ENCODE measurements at places on chromosomes 4 and X.

DNA sequence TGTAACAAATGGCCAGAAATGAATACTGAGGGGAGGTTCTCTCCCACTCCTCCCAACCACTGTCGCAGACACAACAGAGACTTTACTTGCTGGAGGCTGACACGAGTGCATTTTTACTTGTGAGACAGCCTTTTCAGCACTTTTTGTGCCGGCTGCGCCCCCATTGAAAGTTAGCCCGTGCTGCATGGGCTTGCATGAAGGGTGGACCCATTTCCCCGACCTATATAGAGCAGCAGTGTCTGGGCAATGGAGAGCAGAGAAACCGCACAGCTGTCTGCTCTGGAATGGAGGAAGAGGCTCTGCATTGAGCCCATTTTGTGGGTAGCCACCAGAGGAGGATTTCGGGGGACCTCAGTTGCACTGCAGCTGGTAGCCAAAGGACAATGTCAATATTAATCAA lies 208.8 kb downstream of the UGT8 start:
- DNase-seq, result no peak

GRCh38 chrX:22968494-22968893 lies 31.3 kb upstream of the DDX53 start:
- no peak for DNase-seq

DNA sequence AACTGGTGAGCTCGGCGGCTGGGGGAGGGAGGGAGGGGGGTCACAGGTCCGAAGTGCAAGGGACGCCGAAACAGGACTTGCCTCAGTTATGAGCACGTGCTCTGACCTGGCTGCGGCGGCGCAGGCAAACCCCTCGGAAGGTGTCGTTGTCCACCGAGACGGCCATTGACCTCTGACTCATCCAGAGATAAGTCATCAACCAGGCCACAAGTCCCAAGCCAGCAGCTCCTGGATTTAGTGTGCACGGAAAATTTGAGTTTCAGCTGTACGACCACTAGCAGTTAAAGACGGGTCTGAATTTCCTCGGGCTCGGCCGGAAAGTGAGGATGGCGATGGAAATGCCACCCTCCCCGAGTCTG lies 674 bp downstream of the SH3D19 start:
- no peak for DNase-seq

DNA sequence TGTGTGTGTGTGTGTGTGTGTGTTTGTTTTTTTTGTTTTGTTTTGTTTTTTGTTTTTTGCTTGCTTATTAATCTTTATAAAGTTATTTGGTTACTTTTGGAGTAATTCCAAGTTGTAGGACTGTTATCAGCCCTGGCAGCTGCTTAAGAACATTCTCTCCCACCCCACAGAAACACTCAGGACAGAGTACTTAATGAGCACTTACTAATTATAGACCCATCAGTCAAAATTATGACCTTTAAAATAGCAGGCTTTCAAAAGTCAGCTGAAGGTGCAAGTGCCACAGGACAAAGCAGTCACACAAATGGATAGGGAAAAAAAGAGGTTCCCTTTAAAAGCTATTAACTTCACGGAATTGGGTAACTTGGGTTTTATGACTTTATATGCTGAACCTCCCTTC lies 69.0 kb downstream of the BEND2 start:
- no peak for DNase-seq

DNA sequence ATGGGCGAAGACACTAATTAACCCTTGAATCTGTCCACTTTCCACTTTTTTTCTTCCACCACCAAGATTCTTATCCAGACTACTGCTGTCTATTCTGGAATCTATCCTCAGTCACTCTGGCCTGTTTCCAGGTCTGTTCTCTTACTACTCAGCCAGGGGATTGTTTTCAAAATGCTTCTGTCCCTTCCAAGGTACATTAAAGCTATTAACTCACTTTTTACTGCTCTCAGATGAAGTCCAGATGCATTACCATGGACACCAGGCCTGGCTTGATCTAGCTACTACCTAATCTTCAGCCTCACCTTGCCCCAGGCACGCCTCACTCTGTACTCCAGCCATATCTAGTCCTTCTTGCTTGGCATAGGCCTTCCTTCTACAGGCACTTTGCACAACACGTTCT lies 66.4 kb downstream of the GALNT7 start:
- DNase-seq, result no peak

- DNase-seq, result no peak
Measured at GRCh38 chrX:71619193-71619592, 882 bp upstream of the CXCR3 start.

- DNase-seq, result no peak
Measured at GRCh38 chr4:87916626-87917025, 58.9 kb upstream of the SPP1 start.

GRCh38 chr4:100799761-100800539 lies 282.1 kb upstream of the EMCN start:
- no peak for DNase-seq

- no peak for DNase-seq
Measured at GRCh38 chr4:59222221-59222620, 1977.9 kb upstream of the ADGRL3 start.

- no peak for DNase-seq
Measured at GRCh38 chr4:8113611-8114377, 44.8 kb downstream of the ABLIM2 start.

GRCh38 chr4:100722866-100723459 lies 205.1 kb upstream of the EMCN start:
- DNase-seq, result no peak

DNA sequence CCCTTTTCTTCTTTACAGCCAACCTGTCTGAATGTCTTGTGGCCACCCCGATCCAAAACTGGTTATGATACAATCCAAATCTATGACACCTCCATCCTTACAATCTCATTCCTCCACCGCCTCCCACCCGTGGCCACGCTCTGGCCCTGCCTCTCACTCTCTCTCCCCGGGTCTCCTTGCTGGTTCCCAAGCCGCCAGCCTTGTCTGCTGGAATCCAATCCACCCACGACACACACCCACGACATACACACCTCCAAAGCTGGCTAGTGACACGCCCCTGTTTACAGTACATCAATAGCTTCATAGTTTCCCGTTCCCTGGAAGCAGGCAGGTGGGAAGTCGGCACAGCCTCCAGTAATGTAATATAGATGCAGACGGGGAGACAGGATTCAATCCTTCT lies 99.0 kb downstream of the WFS1 start:
- no peak for DNase-seq

GRCh38 chrX:136491832-136492231 lies 4.1 kb downstream of the BRS3 start:
- no peak for DNase-seq

DNA sequence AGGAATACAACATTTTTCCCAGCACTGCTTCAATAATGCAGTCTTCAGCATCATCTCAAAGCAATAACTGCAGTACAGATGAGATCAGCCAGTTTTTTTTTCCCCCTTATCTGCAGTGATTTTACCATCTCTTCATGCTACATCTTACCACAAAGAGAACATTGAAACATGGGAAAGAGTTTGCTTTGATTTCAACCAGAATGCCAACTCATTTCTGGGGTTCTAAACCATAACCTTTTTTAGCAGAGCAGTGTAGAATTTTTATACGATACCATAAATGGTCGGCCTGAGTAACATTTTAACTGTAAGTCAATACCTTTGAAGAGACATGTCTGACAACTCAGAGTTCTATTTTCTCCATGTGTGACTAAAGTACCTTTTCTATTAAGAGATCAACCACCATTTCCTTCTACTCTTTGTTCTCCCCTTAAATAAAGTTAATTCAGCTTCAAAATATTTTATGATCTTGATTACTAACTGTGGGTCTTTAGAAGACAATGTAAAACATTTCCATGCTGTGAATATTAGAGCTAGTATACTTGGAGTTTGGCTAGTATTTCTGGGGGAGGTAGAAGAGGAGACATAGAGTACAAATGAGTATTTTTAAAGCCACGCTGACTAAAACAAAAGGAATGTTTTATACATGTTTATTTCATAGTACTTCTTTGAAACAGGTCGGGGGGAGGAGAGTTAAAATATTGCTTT lies 69.1 kb downstream of the TET2 start:
- DNase-seq, result no peak

- no peak for DNase-seq
Measured at GRCh38 chr4:78525559-78525958, 26.0 kb upstream of the ANXA3 start.

DNA sequence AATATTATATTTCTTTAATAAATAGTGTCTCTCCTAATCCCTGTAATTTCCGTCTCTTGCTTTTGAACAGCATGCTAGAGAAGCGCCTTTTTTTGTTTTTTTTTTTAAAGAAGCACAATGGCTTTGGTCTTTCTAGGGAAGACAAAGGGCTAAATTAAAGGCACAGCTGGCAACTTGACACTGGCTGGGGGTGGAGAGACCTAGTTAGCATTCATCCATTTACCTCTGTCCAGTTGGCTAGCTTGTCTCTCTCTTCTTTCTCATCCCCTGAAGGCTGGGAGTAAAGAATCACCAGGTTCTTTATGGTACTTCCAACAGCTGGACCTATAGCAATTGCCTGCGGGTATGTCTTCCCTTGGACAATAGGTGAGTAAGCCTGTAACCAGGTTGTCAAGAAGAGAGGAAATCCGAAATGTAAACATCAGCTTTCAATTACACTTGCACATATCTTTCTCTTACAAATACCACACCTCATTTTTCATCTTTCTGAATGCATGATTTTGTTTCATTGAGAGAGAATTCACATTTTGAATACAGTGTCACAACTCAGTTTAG lies 178.4 kb upstream of the GPR101 start:
- no peak for DNase-seq

DNA sequence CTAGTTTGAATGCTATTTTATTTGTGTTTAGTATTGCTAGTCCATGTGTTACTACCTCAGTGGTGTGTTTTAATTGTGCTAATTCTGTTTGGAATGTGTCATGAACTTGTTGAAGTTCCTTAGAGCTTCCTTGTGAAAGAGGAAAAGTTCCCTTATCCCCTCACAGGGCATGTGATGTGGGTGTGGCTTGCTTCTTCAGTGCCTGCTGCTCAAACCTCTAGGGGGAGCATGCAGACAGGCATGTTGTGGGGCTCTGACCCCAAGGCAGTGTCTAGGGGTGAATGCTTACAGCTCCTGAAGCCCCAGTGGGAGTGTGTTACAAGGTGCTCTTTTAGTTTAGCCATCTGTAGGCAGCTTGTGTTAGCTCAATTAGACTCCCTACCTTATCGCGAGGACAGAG lies 86.5 kb downstream of the MAGED4 start:
- no peak for DNase-seq

DNA sequence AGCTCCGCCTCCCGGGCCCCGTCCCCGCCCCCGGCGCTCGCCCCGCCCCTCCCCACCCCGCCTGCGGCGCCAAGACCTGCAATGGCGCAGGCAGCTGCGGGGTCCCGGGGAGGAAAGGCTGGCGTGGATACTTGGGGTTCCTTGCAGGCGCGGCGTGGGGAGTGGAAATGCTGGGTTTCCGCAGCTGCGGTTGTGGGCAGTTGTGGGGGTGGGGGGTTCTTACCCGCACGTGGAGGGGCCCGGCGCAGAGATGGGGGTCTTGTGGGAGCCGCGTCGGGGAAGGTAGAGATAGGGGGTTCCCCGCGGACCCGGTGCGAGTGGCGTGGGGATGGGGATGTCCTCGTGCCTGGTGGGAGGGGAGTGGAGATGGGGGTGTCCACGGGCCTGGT lies 680 bp upstream of the ASMTL start:
- DNase-seq, result no peak

- DNase-seq, result no peak
Measured at GRCh38 chr4:175560604-175561003, 251.5 kb downstream of the GPM6A start.

GRCh38 chr4:120731561-120731960 lies 191.0 kb downstream of the PRDM5 start:
- DNase-seq, result no peak

DNA sequence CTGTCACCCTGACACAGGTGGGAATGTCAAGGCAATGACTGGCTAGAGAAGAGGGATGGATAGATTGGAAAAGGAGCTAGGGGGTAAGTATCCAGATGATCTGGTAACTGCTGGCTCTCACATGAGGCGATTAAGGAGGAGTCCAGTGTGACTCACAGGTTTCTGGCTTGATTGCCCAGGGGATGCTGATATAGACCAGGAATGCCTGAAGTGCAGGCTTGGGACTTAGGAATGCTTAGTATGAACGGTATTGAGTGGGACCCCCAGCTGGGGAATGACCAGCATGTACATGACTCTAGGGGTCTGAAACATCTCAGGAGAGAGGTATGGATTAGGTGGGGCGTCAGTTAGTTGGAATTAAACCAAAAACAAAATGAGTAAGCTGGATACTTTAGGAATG lies 65.8 kb upstream of the PRPS1 start:
- no peak for DNase-seq

DNA sequence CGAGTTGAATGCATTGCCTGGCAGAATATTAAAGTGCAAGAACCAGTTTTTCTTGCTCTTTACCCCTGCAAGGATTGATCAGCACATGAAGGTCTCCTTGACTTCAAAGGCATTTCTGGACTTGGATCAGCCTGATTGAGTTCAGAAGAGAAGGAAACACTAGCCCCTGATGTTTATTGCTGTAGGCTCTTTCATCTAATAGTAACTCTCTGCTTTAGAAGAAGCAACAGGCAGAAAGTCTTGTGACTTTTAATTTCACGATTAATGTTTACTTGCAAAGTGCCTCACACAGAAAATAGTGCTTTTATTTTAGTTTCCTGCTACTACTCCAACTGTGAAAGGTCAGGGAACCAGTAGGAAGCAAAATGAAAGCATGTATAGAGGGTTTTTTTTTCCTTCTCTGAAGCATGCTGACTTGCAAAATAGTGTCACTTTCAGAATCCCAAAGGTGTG lies 69.1 kb downstream of the PCDH7 start:
- no peak for DNase-seq

DNA sequence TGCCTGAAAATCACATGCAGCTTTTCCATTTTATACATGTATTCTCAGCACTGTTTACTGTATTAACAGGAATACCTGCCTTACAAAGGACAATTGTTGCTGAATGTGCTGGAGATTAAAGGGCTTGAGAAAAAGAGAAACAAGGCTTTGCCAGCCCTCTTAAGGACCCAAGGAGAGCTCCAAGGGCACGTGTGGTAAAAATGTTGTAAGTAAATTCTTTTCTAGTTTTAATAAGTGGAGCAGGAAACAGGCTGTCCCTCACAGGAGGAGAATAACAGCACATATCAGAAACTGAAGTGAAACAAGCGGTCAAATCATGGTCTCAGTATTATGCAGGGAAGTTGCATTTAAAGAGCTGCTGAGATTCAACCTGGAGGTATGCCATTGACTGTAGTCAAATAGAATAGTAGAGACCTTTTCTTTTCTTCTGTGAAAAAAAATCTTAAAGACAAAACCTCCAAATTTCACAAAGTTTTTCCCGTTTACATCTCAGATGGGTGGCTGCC lies 18.5 kb downstream of the IGFBP7 start:
- DNase-seq, result no peak

DNA sequence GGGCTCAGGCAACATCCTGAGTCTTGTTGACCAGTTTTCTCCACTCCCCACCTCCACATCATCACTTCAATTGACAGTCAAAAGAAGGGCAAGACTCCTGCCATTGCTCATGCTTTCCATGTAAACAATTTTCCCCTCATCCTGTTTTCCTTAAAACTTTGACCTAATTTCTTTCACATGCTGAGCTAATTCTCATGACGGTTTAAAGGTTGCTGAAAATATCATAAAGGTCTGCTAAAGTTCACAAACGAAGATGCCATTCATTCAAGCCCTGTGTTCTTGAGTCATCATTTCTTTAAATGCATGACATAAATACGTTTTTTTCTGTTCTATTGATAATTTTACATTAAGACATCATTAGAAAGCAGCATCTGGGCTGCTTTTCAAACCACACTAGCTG lies 353.9 kb downstream of the NKX6-1 start:
- DNase-seq, result no peak

- DNase-seq, result no peak
Measured at GRCh38 chr4:10577018-10577417, 107.5 kb downstream of the CLNK start.

GRCh38 chrX:107603429-107604159 lies 24.7 kb upstream of the PRPS1 start:
- DNase-seq, result no peak
